GM23248 (cell line): ENCODE measurements at places on chromosomes 2 and 18.
A peak's percentile ranks its signal among the peaks of the same experiment; 100 is the strongest.

DNA sequence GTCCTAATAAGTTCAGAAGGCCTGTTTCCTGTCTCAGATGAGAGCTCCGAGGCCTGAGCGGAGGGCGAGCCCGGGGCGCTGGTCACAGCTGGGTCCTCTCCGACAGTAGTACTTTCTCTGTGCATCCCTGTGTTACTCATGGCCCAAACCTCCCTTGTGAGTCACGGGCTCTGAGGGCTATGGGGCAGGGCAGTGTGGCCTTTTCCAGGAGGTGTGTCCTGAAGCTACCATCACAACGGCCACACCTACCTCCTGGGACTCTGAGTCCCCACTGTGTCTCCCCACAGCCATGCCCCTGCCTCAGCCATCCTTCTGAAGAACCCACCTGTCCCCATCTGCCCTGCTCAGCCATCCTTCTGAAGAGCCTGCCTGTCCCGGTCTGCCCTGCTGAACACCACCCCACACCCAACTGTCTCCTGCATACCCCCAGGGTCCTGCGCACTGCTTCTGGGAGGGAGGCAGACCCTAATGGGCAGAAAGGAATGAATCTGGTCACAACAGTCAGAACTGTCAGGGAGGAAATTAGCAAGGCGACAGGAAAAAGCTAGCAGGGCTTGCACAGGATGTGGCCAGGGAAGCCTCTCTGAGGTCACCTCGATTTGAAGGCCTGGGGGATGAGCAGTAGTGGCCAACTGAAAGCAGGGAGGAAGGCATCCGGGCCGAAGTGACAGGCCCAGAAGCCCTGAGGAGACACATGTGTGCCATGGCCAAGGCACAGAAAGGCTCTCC, 145.4 kb upstream of the RIOK3 start:
- DNase-seq, result peak; percentile 80

- peak; percentile 6 for DNase-seq
These were observed 1.7 kb downstream of the MZT2B start for GRCh38 chr2:130183512-130184373.

DNA sequence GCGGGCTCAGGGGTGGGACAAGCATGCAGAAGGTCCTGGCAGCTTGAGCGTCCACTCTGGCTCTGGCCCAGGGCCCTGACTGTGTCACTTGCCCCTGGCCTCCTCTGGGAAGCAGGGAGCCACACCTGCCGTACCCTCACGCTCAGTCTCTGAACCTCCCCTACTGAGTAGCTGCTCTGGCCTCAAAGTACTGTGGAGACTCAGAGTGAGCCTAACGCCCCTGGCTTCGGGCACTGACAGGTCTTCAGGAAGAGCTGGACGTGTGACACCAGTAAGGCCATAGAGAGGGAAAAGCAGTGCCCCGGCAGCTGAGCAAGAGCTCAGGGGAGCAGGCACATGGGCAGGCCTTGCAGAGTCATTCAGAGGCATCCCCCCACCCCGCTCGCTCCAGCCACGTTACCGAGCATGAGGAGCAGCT, 73.3 kb downstream of the SFXN5 start:
- no peak for DNase-seq

DNA sequence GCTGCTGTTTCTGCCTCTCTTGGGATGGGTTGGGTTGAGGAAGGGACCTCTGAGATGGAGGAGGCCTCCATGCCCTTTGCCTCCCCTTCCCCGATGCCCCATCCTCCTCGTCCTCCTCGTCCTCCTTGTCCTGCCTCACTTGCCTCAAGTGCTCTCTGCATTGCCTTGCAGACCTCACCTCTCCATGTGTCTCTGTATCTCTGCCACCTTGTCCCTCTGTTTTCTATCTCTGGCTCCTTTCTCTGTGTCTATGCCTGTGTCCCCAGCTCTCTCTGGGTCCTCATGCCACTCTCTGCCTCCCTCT, 87.5 kb downstream of the MCFD2 start:
- DNase-seq, result no peak

GRCh38 chr2:233059797-233060500, at the start of gene INPP5D:
Gene INPP5D, plus strand, starts transcription at chr2:233060342. Its CDS starts 137 bp downstream, at chr2:233060479.
- no peak for DNase-seq
